NCI-H1048 (cell line): ENCODE measurements at places on chromosomes 6 and 20.

GRCh38 chr20:45283551-45284057 is 23.0 kb upstream of the RBPJL start:
- DNase-seq, result no peak

GRCh38 chr6:40056865-40057264 is 122.6 kb upstream of the MOCS1 start:
- no peak for DNase-seq

GRCh38 chr6:89436226-89436625 is 3.3 kb downstream of the ANKRD6 start:
- DNase-seq, result no peak

DNA sequence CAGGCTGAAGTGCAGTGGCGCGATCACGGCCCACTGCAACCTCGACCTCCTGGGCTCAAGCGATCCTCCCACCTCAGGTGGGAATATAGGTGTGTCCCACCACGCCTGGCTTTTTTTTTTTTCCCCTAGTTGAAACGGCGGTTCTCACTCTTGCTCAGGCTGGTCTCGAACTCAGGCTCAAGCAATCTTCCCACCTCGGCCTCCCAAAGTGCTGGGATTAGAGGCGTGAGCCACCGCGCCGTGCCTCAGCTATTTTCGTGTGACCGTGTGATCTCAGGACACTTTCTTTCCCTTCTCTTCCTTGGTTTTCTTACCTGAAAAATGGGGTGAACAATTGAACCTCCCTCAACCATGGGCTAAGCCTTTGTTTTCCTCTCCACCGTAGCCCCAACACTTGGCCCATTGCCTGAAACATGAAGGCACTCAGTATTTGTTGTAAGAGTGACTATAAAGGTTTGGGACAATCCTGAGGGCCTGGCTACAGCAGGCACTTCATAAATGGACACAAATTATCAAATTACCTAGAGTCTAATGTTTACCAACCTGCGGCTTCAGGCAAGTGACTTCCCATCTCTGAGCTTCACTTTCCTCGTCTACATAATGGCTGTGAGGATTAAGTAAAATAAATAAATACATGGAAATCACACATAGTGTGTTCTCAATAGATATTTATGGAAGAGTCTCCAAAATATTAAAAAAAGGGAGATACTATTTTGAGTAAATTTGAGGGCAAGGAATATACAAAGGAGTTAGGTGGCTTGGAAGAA is 31.4 kb upstream of the ID1 start:
- DNase-seq, result no peak
